Breast epithelium (tissue), 4 donors: ENCODE measurements at places on chromosomes 16 and 17.
A peak's percentile ranks its signal among the peaks of the same experiment; 100 is the strongest.

DNA sequence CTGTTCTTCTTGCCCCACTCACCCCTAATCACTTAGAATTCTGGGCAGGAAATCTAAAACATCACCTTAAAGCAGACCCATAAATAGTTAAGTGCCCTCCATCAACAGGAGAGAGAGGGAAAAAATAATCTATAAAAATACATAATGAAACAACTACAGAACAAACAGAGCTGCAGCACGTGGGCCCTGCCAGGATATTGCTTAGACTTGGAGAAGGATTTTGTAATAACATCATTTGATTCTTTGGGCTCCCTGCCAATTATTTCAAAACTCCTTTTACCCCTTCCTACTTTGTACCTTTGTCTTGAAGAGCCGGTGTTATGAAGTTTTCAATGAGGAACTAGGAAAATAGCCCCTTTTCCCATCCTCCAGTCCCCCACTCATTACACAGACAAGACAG, 130.6 kb upstream of the TOX3 start:
- H3K4me1 ChIP-seq: no peaks in the 10 kb centered on the region
- no peak overlapping the region for H3K27ac ChIP-seq
- H3K4me3 ChIP-seq: no peak overlapping the region
- no peaks in the 10 kb centered on the region for H3K36me3 ChIP-seq

- H3K27me3 ChIP-seq: no peaks in the 10 kb centered on the region
- H3K4me3 ChIP-seq: no peak overlapping the region
- DNase-seq: no peak
- no peaks in the 10 kb centered on the region for H3K36me3 ChIP-seq
- no peak overlapping the region for H3K27ac ChIP-seq
Measured at GRCh38 chr17:57158795-57159194, 73.7 kb downstream of the AKAP1 start.

DNA sequence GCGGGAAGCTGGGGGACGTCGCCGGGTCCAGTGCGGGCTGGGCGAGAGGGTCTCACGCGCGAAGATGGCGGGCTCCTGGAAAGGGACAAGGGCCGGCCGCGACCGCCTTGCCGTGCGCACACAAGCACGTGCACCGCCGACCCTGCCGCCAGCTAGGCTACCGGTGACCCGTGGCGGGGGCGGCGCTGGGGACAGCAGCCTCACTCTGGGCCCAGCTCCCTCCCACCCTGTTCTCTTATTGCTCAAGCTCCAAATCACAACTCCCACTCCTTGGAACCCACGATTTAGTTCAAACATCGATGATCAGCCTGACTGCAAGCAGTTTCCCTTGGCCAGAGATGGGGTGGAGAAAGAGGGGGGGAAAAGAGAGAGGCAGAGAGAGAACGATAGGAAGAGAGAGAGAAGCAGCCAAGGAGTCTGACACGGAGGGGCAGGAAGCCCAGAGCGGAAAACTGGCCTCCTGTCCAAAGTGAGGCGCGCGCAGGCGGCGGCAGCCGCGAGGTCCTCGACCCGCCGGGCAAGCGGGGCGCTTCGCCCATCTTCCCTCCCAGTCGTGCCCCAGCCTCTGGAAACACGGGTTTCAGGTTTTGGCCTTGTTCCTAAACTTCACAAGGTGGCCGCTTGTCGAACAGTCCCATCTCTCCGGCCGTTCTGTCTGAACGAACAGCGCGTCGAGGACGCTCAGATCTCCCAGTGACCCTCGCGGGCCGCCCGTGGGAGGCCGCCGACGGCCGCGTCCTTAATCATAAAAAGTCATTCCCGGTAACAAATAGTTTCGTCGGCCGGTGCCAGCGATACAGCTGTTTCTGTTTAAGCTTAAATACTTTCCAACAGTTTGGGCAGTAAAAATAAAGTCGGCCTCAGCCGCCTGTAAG, 1.7 kb upstream of the CBX8 start:
- H3K27ac ChIP-seq: no peak overlapping the region
- DNase-seq: no peak
- H3K4me1 ChIP-seq: peaks cover 36% of the 10 kb centered on the region
- H3K4me3 ChIP-seq: peak overlapping the region; percentile 93

- no peak overlapping the region for H3K4me3 ChIP-seq
- no peak for DNase-seq
- H3K4me1 ChIP-seq: peaks cover 6% of the 10 kb centered on the region
- H3K27ac ChIP-seq: no peak overlapping the region
- H3K36me3 ChIP-seq: no peaks in the 10 kb centered on the region
- no peaks in the 10 kb centered on the region for H3K27me3 ChIP-seq
Measured at GRCh38 chr16:22031483-22032083, 23.7 kb downstream of the MOSMO start.

GRCh38 chr16:77308163-77308561, 109.0 kb downstream of the SYCE1L start:
- no peak for DNase-seq
- H3K4me1 ChIP-seq: no peaks in the 10 kb centered on the region
- no peak overlapping the region for H3K4me3 ChIP-seq
- H3K36me3 ChIP-seq: no peaks in the 10 kb centered on the region
- H3K27ac ChIP-seq: no peak overlapping the region
- no peaks in the 10 kb centered on the region for H3K27me3 ChIP-seq

DNA sequence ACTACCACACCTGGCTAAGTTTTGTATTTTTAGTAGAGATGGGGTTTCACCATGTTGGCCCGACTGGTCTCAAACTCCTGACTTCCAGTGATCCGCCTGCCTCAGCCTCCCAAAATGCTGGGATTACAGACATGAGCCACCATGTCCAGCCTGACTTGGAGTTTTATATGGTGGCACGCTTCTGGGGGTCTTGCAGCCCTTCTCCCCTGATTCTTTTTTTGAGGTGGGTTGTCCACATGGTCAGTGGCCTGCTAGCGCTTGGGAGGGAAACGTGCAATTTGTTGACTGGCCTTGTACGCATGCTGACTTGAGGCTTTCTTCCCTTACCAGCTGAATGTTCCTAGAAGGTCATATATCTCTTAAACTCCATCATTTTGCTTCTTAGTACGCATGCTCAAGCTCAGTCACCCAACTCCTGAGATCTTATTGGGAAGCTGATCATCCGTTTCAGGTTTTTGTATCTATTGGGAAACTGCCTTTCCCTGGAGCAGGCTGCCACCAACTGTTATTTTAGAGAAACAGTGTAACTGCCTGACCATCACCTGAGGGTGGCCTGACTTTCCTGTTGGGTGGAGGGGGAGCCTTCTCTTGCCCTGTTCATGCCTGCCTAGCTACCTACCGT, 13.7 kb upstream of the LDHD start:
- no peaks in the 10 kb centered on the region for H3K27me3 ChIP-seq
- no peaks in the 10 kb centered on the region for H3K4me1 ChIP-seq
- DNase-seq: no peak
- H3K27ac ChIP-seq: no peak overlapping the region
- H3K4me3 ChIP-seq: no peak overlapping the region

DNA sequence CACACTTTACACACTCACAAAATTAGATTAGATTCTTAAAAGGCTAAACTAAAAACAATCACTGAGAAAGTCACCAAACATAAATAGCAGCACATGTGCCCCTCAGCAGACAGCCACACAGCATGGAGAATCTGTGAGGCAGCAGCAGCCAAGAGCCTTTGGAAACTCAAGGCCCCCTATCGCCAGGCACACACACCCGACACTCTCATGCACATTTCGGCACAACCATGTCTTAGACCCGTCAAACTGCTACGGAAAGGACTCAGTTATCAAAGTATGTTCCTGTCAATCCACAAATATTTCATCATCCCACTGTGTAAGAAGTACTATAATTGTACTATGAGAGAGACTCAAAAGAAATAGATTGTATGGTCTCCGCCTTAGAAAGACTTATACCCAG, 20.9 kb downstream of the UBE2O start:
- no peak for DNase-seq
- H3K27ac ChIP-seq: no peak overlapping the region
- H3K4me3 ChIP-seq: no peak overlapping the region
- no peaks in the 10 kb centered on the region for H3K27me3 ChIP-seq
- no peaks in the 10 kb centered on the region for H3K36me3 ChIP-seq
- H3K4me1 ChIP-seq: no peaks in the 10 kb centered on the region

GRCh38 chr16:70522216-70523075, 908 bp downstream of the COG4 start:
- peaks cover 9% of the 10 kb centered on the region for H3K4me1 ChIP-seq
- H3K27me3 ChIP-seq: no peaks in the 10 kb centered on the region
- peak overlapping the region; percentile 93 for H3K27ac ChIP-seq
- H3K36me3 ChIP-seq: no peaks in the 10 kb centered on the region

DNA sequence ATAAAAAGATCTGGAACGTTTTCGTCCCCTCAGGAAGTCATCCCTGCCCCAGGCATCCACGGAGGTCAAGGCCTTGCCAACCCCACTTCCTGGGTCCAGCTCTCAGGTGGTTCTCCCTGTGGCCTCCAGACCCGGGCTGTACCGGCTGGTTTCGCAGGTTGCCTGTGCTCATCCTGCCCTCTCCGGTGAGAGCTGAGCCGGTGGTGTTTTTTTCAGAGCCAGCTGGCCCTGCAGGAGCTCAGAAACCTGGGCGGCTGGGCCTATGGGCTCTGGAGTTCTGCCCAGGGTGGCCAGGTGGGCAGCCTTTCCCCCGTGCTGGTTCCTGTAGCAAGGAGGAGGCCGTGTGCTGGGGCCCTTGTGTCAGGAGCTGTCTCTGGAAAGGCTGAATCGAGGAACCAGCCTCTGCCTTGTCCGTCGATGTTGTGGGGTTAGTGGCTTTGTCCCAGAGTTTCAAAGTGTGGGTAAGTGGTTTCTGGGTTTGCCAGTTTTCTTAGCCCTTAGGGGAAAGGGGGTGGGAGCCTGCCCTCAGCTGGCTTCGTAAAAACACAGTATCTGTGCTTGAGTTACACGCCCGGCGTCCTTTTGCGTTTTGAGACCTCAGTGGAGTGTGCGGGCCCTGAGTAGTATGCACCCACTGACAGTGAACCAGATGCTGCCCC, 23.6 kb downstream of the C16orf90 start:
- H3K36me3 ChIP-seq: no peaks in the 10 kb centered on the region
- H3K4me3 ChIP-seq: no peak overlapping the region
- no peaks in the 10 kb centered on the region for H3K4me1 ChIP-seq
- no peaks in the 10 kb centered on the region for H3K27me3 ChIP-seq
- H3K27ac ChIP-seq: no peak overlapping the region

DNA sequence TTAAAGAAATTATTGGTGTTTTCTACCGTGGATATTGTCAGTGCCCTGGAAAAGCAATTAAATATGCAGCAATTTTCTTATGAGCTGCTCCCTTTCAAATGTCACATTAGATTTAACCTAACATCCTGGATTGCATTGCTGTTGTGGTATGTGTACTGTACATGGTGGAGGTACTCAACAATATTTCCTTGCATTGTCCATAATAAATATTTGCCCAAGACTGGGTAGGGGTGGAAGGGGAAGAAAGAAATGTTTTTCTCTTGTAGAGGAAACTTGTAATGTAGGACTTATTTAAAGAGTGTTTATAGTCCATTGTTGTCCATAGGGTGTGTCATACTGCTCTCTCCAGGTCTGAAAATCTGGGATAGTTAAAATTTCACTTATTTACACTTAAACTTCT, 346.2 kb upstream of the TBX2 start:
- no peak overlapping the region for H3K27ac ChIP-seq
- no peak overlapping the region for H3K4me3 ChIP-seq

GRCh38 chr17:79400989-79401703, 209.7 kb downstream of the RBFOX3 start:
- peak; percentile 40 for DNase-seq
- no peaks in the 10 kb centered on the region for H3K27me3 ChIP-seq
- H3K36me3 ChIP-seq: no peaks in the 10 kb centered on the region
- no peak overlapping the region for H3K4me3 ChIP-seq
- H3K27ac ChIP-seq: no peak overlapping the region
- H3K4me1 ChIP-seq: no peaks in the 10 kb centered on the region

- H3K27me3 ChIP-seq: no peaks in the 10 kb centered on the region
- H3K27ac ChIP-seq: no peak overlapping the region
- DNase-seq: no peak
- no peaks in the 10 kb centered on the region for H3K4me1 ChIP-seq
- no peaks in the 10 kb centered on the region for H3K36me3 ChIP-seq
- no peak overlapping the region for H3K4me3 ChIP-seq
Measured at GRCh38 chr16:52861614-52862022, 191.1 kb downstream of the CHD9NB start.

DNA sequence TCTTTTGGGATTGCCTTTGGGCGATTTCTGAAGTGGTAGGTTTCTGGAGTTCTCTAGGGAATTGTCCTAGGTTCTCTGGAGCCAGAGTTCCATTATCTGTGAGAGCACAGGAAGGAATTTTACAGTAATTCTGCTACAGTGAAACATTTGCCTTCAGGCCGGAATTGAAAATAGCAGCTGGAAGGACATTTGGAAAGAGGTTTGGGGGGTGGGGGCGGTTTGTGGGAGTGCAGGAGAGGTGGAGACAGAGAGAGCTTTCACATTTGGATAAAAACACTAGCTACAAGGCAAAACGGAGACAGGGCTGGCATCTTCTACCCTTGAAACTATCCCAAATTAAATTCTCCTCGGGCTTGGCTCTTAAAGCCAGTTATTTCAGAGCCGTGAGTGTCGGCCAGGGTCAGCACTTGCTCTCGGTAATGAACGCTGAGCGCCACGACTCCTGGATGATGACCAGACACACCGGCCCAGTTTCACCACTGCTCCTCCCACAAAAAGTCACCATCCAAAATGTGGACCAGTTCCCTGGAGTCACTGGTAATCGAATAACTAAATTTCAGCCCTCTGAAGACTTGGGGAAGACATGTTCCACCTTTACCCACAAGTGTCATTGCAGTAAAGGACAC, 67.7 kb upstream of the TANC2 start:
- no peaks in the 10 kb centered on the region for H3K36me3 ChIP-seq
- peak overlapping the region; percentile 23 for H3K27ac ChIP-seq
- no peak for DNase-seq
- H3K4me3 ChIP-seq: no peak overlapping the region
- H3K4me1 ChIP-seq: no peaks in the 10 kb centered on the region
- no peaks in the 10 kb centered on the region for H3K27me3 ChIP-seq

- DNase-seq: no peak
- no peak overlapping the region for H3K4me3 ChIP-seq
- no peaks in the 10 kb centered on the region for H3K27me3 ChIP-seq
- no peak overlapping the region for H3K27ac ChIP-seq
Measured at GRCh38 chr17:28390984-28391383, 15.0 kb downstream of the SLC46A1 start.

DNA sequence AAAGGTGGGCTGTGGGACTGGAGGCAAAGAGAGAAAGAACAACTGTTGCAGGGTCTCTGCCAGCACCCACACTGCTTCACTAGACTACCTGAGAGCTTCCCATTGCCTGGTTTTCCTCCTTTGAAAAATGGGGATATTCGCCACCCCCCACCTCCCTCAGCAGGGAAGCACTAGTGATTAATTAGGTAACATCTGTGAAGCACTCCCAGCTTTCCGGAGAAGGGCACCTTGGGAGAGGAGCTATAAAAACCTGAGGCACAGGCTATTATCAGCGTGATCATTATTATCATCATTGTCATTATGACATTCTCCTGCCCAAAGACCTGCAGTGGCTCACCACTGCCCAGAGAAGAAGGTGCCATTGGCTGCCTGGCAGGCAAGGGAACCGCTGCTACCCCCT, 83.5 kb downstream of the XYLT1 start:
- no peaks in the 10 kb centered on the region for H3K27me3 ChIP-seq
- H3K36me3 ChIP-seq: no peaks in the 10 kb centered on the region
- no peaks in the 10 kb centered on the region for H3K4me1 ChIP-seq
